H9 (cell line): ENCODE measurements at places on chromosomes 16 and 17.

DNA sequence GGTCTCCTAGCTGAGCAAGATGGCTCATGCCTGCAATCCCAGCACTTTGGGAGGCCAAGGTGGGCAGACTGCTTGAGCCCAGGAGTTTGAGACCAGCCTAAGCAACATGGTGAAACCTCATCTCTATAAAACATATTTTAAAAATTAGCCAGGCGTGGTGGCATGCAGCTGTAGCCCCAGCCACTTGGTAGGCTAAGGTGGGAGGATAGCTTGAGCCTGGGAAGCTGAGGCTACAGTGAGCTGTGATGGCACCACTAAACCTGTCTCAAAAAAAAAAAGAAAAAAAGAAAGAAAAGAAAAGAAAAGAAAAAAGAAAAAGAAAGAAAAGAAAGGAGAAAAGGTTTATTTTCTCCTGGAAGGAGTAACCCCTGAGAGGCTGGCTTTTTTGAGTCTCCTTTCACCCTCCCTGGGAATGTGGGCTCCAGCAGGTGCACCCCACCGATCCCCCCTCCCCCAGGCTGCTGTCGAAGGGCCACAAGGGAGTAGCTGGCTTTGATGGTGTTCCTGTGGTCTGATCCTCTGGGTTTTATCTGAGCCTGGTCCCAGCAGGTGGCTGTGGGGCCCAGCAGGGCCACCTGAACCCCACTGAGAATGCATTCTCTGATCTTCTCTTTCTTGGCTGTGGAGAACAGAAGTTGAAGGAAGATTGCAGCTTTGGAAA is 29.9 kb upstream of the TNRC6C start:
- no peak for DNase-seq

DNA sequence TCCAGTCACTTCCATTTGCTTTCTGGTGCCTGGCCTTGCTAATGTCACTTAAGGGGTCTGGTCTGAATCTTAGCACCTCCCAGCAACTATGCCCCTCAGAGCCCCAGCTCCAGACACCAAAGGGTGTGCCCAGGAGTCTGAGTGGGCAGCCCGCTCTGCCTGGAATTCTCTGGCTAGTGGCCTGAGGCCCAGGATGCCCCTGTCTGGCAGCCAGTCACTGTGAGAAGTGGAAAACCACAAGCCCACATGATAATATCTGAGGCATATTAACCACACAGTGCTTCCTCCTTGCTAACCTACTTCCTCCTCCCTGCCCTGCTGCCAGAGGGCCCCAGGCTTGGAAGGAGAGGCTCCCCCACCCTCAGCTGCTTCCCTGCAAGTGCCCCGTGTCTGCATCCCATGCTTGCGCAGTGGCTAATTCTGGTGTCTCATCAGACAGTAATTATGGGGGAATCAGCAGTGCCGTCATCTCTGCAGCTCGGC is 14.0 kb downstream of the SRCIN1 start:
- DNase-seq = no peak

GRCh38 chr16:75251280-75252048 is at the start of gene BCAR1:
BCAR1 (minus strand) TSS chr16:75251624; CDS start chr16:75251482, 142 bp downstream.
- peak; percentile 96 for DNase-seq

DNA sequence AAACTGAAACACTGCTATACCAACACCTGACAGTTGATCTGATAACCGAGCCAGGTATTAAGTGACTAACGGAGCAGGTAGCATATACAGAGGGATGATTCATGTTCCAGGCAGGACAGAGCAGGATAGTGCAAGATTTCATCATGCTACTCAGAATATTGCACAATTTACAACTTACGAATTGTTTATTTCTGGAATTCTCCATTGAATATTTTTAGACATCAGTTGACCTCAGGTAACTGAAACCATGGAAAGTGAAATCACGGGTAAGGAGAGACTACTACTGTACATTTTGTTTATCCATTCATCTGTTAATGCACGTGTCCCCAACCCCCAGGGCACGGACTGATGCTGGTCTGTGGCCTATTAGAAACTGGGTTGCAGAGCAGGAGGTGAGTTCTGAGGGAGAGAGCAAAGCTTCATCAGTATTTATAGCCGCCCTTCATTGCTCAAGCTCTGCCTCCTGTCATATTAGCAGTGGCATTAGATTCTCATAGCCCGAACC is 14.5 kb upstream of the PPM1E start:
- no peak for DNase-seq

- DNase-seq = no peak
These were observed 15.0 kb upstream of the NTN1 start for GRCh38 chr17:9006175-9006767.

DNA sequence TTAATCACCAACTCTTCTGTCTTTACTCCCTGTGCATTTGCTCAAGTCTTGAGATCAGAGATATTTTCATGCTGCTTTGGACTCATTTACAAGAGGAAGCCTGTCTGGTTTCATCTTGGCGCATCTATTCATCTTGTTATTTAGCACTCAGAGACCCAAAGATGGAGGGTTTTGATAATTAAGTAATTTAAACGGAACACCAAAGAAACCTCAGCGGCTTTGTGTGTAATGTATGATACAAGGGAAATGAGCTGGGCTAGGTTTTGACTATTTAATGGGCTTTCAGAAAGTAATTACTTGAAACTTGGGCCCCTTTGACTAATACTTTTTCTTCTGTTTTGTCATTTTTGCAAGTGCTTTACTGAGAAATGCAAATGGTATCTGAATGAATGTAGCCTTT is 66.2 kb upstream of the CACNG3 start:
- DNase-seq = no peak

DNA sequence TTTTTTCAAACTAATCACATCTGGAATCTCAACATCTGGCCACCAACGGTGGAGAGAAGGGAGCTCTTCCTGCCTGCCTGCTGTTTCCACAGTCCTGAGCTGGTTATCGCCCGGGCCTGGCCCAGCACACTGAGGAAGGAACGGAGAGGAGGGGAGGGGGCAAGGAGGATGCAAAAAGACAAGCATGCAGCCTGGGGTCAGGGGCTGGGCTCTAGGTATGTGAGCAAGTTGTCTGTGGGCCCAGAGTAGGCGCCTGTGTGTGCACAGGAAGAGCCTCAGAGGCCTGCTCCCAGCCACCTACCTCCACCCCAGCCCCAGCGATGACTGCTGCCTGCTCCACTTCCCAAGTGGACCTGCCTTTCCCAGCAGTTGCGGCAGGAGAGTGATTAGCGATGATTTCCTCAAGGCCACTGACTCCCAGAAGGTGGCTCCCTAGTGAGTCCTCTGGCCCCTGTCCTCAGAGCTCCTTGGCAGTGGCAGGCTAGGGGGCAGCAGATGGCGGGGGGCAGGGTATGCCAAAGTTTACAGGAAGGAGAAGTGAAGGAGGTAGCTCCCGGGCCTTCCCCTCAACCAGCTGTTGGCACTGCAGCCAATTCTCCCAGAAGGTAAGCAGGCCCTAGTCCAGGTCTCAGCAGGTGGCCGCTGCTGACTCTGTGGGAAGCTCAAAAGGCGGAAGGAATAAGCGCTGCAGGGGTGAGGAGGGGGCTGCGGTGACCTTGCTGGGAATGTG is 27.0 kb upstream of the RASD1 start:
- DNase-seq = peak; percentile 66

DNA sequence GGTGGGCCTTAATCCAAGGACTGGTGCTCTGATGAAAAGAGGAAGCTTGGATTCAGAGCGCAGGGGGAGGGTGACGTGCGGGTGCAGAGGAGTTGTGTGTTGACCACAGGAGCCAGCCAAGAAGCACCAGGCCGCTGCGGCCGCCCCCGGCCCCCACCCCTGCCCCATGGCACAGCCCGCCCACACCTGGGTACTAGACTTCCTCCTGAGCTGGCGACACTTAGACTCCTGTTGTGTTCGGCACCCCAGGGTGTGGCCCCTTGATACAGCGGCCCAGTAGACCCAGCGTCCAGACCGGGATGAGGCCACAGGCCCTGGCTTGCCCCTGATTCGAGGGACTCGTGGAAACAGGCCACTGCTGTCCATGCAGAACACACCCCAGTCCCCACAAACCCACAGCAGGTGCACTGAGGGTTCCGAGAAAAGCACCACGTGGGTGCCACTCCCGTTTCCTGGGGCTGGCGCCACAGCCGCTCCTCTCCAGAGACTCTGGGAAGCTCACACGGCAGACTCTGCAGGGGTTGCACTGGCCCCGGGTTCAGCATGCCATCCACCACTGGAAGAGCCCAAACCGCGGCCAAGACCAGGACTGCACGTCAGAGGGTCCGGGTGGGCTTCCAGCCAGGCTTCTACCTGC is 5.7 kb upstream of the SNAI3 start:
- DNase-seq = no peak

DNA sequence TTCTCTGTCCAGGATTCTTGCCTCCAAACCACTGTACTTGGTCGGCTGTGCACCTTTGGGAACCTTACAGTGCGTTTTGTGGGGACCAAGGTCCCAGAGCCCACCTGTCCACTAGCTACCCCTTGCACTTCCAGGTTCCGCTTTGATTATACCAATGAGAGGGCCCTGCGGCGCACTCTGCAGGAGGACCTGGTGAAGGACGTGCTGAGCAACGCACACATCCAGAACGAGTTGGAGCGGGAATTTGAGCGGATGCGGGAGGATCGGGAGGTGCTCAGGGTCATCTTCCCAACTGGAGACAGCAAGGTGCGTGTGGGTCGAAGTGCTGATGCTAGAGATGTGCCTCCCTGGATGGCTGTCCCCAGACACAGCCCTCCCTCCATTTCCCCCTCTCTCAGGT is 18.8 kb downstream of the POLR2A start:
- no peak for DNase-seq

GRCh38 chr17:83201206-83202001 is 122.0 kb downstream of the METRNL start:
- no peak for DNase-seq

- DNase-seq = peak; percentile 54
These were observed 570 bp upstream of the NME3 start for GRCh38 chr16:1771864-1772361.

DNA sequence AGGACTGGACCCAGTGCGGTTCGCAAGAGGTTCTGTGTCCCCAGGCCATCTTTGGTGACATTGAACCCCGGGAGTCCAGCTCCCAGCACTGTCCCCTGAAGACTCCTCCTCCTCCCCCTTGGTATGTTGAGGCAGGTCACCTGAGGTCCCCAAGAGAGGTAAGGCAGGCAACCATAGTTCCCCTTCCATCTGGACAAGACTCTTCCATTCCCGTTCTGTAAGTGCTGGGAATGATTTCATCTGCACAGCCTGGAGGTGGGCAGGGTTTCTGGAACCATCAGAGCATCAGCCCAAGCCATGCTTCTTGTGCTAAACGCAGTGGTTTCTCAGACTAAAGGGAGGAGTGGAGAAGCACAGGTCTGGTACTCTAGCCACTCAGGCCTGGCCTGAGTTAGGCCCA is 24.9 kb downstream of the COPZ2 start:
- DNase-seq = no peak

GRCh38 chr16:64522548-64522947 is 599.3 kb downstream of the CDH11 start:
- no peak for DNase-seq

GRCh38 chr17:72363089-72363610 is 242.3 kb downstream of the SOX9 start:
- no peak for DNase-seq

DNA sequence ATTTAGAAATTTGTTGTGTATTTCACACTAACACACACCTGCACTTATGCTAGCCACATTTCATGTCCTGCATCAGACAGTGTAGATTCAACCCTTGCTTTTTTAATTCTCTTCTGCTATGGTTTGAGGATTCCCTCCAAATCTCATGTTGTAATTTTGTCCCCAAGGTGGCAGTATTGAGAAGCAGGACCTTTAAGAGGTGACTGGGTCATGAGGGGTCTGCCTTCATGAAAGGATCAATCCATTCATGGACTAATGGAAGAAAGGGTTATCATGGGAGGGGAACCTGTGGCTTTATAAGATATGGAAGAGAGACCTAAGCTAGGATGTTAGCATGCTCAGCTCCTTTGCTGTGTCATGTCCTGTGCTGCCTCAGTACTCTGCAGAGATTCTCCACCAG is 1032.2 kb downstream of the CDH11 start:
- DNase-seq = peak; percentile 30

DNA sequence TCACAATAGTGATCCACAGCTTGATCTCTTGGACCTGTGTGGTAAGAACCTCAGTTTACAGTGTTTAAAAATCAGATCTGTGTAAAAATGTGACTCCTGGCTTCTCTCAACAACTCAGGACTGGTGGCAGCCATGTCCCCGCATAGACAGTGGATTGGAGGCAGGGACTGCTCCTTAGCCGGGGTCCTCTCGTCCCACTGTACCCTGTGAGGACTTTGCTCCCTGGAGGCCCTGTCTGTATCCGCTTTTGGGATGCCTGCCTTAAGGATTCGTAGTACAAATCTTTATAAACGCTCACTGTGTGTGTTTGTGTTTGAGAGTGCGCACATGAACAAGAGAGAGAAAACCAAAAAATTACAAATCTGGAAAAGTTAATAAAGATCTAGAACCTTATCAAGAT is 142.5 kb downstream of the SNX29 start:
- DNase-seq = no peak

- no peak for DNase-seq
These were observed 69.3 kb downstream of the ABCC1 start for GRCh38 chr16:16018705-16019104.

DNA sequence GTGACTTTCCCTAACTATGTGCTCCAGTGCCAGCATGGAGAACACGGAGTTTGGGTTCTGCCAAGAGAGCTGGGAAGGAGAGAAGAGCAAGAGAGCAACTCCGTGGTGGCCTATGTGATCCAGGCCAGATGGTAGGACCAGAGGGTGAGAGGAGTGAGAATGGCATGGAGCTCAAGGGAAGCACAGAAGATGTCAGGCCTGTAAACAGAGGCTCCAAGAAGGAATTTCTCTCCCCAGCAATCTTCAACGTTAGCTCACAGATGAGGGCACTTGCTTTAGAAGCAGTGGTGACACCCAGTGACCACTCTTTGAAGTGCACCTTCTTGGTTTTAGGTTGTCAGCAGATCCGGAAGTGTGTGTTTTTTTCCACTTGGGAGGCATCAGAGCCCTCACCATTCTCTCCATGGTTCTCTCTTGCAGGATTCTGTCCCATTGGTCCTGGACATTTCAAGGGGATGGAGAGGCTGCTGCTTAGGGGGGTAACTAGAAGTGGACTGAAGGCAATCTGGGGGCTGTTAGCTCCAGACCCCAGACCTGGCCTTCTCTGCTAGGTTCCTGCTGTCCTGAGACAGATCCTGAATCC is 18.1 kb upstream of the TMEM98 start:
- peak; percentile 90 for DNase-seq

DNA sequence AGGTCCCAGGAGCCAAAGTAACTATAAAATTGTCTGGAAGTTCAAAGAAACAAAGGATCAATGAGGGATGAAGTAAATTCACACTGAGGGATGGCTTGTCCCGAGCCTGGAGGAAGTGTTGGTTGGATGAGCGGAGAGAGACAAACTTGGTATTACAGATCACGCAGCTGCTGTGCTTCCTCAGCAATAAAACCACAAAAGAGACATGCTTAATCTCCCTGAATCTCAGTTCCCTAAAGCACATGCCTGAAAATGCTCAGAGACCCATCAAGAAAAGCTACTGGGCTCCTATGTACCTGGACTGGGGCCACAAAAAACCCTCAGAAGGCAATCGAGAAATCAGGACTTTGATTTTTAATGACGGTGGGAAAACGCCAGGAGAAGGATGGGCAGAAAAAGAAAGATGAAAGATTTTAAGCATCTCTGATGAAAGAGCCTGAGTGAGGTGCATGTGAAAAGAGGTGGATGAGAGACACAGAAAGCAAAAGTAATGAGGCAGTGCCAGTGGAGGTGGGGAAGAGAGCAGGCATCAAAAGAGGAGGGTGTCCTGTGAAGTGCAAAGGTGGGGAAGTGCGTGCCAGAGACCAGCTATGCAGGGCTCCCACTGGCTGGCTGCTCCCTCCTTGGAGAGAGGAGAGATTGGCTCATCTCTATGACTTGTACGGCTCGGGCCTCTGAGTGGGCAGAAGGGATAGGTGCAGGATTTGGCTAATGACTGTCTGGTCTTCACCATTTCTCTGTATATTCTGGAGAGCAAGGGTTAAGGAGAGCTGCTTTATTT is 143.7 kb downstream of the ABCC12 start:
- DNase-seq = peak; percentile 10
